Foreskin keratinocyte (primary cell): ENCODE measurements at places on chromosomes 7 and 10. TPM values are rescaled to one million over a fixed set of nuclear protein-coding genes. Genes with fewer than 3 reads are reported as not detected.

DNA sequence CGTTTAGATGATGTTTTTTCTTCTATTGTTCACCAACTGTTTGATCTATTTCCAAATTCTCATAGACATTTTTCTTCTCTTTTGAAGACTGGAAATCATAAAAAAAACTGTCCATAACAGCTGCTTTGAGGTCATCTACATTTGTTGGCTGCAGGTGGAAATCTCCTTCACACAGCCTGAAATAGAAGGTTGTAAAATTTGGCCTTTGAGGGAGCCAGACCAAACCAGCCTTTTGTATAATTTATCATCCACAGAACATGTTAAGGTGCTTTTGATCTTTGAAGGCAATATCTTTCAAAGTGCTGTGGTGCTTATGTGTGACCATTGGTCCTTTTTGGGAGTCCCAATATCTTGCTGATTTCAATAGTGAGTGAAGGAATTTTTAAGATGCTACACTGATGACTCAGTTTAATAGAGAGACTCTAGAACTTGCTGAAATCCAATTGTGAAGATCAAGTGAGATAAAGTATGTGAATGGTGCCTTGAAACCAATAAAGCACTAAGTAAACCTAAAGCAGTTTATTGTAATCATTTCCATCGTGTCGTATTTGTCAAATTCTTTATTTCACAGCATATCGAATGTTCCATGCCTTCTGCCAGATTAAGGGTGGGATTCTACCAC is 5.4 kb downstream of the FERD3L start:
- no peak for DNase-seq

DNA sequence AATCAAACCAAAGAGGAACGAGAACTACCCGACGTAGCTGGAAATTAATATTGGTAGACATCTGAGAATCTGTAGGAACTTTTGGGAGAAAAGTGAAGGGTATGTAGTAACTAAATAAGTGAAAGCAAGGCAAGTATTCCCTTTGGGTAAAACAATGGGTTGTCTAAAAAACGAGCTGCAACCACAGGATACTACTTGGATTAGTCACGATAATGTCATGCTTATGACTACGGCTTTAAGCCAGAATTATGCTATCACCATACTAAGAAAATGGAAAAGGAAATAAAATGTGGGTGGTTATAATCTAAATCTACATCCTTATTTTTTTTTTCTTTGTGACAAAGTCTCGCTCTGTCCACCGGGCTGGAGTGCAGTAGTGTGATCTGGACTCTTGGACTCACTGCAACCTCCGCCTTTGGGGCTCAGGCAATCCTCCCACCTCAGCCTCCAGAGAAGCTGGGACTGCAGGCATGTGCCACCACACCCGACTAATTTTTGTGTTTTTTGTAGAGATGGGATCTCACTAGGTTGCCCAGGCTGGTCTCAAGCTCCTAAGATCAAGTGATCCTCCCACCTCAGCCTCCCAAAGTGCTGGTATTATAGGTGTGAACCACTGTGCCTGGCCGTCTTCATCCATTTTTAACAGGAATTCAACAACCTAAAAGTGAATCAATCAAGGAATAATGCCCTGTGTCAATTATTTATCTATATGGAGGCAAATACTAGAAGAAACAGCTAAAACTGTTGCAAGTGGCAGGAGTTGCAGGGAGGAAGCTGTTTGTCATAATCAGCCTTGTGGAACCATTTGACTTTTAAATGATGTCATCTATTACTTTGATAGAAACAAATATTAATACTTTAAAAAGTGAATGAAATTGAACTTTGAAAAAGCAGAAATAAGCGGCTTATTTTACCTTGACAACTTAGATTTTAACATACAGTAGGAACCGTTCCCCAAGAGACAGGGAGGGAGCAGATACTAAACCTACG is 189.3 kb downstream of the PRPF18 start:
- peak; percentile 83 for DNase-seq

DNA sequence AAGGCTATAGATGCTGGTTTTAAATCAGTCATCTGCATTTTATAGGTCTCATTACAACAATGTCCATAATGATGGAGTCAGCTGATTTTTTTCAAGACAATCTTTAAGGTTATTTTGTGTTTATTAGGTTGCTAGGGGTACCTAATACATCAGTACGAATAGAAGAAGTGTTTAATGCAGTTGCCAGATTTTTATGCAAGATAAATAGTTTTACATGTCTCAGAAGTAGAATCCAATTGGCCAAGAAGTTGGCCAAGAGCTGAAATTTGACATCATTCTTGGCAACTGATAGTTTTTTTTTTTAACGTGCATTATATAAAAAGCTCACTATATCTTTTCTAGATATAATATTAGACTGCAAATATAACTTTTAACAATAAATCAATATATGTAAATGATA is 208.5 kb downstream of the TRIL start:
- DNase-seq, result no peak

Gene PPP1R3A
- polyA plus RNA-seq, result not detected in 2 replicates

- no peak for DNase-seq
These were observed 110.2 kb upstream of the FAM20C start for GRCh38 chr7:81926-82756.

Gene TMEM139
- 8.4 and 10.1 TPM in 2 replicates for polyA plus RNA-seq

Gene SPDYE1
- polyA plus RNA-seq, result not detected in 2 replicates

GRCh38 chr7:39624442-39624807 is 1.1 kb downstream of the RALA start:
- DNase-seq, result peak; percentile 70

DNA sequence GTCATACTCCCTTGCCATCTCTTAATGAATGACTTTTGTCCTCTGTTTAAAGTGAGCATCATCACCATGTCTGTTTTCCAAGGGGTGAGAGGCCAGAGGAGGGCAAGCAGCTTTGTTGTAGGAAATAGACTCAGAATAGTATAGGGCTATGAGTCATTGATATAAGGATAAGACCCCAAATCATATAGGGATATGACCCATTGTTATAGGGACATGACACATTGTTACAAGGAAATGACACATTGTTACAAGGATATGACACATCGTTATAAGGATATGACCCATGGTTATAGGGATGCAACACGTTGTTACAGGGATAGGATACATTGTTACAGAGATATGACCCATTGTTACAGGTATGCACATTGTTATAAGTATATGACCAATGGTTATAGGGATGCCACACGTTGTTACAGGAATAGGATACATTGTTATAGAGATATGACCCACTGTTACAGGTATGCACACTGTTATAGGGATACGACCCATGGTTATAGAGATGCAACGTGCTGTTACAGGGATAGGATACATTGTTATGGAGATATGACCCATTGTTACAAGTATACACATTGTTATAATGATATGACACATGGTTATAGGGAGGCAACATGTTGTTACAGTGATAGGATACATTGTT is 311.1 kb upstream of the ADARB2 start:
- DNase-seq, result peak; percentile 18

- DNase-seq, result no peak
These were observed 77.1 kb upstream of the NFE2L3 start for GRCh38 chr7:26074919-26075318.

GRCh38 chr7:13093160-13093559 is 405.7 kb downstream of the ARL4A start:
- DNase-seq, result no peak

- no peak for DNase-seq
These were observed 319.9 kb downstream of the DPP6 start for GRCh38 chr7:154372011-154372601.

- peak; percentile 47 for DNase-seq
These were observed 137.5 kb downstream of the FGFR2 start for GRCh38 chr10:121460733-121461132.

- DNase-seq, result no peak
These were observed 475.4 kb upstream of the IGFBP3 start for GRCh38 chr7:46396481-46396880.

Gene PDE6C
- polyA plus RNA-seq, result not detected in 2 replicates

- no peak for DNase-seq
These were observed 105.8 kb downstream of the ARHGAP22 start for GRCh38 chr10:48498940-48499510.

DNA sequence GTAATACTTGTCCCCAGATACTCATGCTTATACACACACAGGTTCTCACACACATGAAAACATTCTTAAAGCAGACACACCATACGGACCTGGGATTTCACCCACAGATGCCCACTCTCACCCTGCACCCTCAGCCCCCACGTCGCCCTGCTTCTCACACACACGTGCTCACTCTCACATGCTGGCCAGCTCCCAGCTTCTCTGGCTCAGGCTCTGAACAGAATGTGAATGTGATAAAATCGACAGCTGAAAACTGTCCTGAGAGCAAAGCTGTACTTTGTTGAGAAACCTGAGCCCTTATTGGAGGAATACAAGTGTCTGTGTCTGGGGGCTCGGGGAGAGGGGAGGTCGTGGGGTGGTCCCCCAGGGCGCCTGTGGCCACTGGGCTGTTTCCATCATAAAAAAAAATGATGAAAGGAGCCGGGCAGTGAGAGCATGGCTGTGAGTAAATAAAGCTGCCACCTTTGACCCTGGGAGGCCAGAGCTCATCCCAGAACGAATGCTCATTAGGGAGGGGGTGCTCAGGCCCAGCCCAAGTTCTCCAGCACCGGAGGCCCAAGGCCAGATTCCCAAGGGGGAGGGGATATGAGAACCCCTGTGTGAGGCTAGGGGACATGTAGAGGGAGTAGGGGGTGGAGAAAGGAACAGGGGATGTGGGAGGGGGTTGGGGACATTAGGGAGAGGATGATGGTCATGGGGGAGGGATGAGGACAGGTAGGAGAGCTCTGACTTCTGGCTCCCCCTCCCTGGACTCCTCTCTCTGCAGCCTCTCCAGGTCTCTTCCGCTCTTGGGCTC is 18.1 kb upstream of the TLX1 start:
- no peak for DNase-seq
